ENCODE measurements at places on chromosomes 7 and 10.

DNA sequence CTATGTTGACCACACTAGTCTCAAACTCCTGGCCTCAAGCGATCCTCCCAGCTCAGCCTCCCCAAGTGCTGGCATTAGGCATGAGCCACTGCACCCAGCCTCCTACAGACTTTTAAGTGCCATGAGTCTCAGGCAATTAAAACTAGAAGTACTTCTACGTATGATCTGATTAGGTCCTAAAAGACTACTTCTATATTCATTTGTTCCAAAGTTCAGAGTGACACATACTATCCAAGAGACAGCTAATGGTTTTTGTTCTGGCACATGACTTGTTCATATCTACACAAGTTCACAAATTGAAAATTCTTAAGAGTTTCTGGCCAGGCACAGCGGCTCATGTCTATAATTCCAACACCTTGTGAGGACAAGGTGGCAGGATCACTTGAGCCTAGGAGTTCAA is 11.7 kb downstream of the ARHGAP19 start:
- no peak for DNase-seq

GRCh38 chr7:90856351-90857070 is 260.4 kb downstream of the CDK14 start:
- no peak for DNase-seq

DNA sequence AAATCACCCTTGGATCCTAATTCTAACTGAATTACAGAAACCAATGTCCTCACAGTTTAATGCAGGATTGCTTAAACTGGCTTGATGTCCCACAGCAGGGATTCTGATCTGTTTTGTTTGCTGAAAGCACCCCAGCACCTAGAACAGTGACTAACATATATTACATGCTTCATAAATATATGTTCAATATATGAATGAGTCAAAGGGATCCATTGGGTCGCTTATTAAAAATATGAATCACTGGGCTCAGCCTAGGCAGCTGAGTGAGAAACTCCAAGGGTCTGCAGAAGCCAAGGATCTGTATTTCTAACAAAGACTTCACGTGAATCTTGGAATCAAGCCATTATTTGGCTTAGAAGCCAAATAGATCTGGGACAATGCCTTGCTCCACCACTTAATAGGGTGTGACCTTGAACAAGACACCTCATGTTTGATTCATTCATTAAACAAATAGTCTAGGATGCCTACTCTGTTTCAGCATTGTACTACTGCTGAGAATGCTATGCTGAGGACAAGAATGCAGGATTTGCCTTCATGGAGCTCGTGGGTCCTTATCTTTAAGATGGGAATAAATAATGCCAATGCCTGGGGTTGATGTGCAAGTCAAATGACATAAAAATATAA is 103.4 kb upstream of the DLX6 start:
- DNase-seq = no peak

GRCh38 chr10:88212069-88212468 is 348.6 kb downstream of the PTEN start:
- DNase-seq = no peak

DNA sequence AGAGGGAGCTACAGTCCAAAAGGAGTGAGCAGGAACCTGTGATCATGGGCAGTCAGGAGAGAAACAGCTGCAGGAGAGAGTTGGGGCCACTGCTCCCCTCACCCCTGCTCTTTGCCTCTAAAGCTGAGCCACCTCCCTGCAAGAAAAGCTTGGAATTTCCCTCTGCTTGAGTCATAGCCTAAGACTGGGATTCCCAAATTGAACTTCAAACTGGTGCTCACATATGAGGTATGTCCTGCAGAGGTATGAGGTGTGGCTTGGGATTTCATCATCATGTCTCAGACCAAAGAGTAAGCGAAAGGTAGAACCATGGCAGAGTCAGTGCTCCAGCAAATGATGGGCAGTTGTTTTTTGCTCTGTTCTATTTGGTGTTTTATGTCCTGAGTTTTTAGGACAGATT is 237.1 kb upstream of the NRP1 start:
- peak; percentile 15 for DNase-seq

- peak; percentile 27 for DNase-seq
Measured at GRCh38 chr10:44033008-44033407, 351.9 kb downstream of the CXCL12 start.

DNA sequence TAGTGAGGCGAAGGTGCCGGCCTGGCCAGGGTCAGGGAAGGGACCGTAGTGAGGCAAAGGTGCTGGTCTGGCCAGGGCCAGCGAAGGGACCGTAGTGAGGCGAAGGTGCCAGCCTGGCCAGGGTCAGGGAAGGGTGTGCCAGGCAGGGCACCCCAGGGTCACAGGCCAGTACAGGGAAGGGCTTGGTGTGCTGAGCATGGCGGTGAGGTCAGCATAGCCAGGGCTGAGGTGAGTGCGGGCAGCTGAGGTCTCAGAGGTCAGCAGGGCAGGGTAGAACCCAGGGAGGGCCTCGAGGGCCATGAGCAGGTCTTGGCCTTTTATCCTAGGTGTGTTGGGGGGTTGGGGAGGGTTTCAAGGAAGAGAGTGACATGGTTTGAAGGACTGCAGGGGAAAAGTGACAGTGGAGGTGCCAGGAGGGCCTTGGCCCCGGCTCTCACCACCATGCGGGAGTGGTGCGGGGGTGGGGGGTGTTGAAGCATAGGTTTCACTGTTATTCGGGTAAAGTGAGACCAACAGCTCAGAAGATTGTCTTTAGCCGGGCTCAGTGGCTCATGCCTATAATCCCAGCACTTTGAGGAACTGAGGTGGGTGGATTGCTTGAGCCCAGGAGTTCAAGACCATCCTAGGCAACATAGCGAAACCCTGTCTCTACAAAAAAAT is 93.3 kb downstream of the CHST15 start:
- no peak for DNase-seq

- no peak for DNase-seq
Measured at GRCh38 chr7:94332571-94332970, 62.1 kb upstream of the COL1A2 start.

GRCh38 chr7:85554236-85555178 is 367.7 kb upstream of the SEMA3D start:
- DNase-seq = peak; percentile 88

DNA sequence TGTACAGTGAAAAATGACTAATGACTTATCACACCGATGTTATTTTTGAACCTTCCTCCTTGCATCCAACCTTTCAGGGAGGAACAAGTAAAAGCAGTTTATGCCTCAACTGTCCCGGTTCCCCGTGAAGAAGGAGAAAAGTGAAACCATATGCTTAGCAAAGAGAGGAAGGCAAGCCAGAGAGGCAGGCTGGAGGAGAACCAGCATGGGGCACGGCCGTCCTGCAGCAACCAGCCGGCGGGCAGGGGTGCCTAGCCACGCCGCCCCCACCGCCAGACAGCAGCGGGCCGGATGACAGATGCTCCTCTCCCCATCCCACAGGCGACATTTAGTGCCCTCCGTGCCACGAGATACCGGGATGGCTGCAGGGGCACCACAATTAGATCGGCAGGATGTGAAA is 421.4 kb upstream of the MGMT start:
- no peak for DNase-seq

DNA sequence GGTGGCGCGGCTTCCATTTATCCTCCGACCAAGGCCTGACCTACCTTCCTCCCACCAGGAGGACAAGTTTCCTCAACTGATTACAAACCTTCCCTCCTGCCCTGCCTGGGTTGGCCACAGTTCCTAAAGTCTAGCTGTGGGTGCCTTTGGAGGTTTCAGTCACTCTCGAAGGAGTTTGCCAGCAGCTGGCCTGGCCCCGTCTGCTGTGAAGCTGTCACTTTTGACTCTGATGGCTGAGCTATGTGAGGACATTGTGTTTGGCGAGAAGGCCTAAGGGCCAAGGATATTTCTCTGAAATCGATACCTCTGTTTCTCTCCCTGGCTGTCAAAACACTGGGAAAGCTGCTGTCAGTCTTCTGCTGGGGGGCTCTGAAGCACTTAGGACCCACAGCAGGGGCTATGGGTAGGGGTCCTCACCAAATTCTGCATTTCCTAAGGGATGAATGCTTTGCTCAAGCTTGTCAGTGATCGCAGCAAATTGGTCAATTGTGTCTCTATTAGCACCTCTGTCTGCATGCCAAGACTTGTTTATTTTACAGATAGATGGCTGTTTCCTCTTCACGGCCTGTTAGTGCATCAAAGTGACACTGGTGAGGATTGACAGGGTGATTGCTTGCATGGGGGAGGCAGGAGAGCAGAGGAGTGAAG is 31.9 kb upstream of the SAMD8 start:
- DNase-seq = no peak

GRCh38 chr7:117810642-117811512 is 62.4 kb downstream of the CTTNBP2 start:
- peak; percentile 43 for DNase-seq

- DNase-seq = no peak
Measured at GRCh38 chr10:625333-625696, 64.2 kb downstream of the DIP2C start.

GRCh38 chr10:60542657-60543056 is 153.0 kb upstream of the ANK3 start:
- no peak for DNase-seq

DNA sequence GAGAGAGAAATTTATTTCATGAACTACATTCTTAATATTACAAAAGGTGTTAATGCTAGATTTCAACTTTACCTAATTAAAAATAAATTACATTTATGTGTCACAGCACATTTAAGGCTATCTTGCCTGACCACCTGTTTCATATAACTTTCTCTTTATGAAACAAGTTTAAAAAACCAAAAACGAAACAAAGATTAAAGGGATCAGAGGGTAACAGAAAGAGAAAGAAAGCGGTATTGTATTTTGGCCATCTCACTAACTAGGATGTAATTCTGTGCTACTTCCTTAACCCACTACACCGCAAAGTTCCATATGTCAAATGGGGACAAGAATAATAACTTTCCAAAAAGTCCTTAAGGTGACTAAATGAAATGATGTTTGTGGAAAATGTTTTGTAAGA is 6.3 kb upstream of the RHOBTB1 start:
- no peak for DNase-seq

DNA sequence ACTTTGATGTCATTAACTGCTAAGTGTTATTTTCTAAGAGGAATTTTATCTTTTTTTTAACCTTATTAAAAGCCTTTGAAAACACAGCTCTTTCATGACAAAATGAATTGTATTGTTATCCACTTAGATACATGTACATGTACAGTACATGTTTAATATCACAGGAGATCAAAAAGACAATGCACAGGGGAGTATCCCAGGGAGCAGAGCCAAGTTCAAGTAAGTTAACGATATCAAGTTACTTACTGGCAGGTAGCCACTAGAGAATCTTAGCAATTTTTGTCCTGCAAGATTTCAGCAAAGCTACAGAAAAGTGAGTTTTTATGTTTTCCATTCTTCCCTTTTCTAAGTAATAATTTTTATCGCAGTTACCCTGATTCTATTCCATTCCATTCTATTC is 33.9 kb upstream of the ARL4A start:
- DNase-seq = peak; percentile 67

DNA sequence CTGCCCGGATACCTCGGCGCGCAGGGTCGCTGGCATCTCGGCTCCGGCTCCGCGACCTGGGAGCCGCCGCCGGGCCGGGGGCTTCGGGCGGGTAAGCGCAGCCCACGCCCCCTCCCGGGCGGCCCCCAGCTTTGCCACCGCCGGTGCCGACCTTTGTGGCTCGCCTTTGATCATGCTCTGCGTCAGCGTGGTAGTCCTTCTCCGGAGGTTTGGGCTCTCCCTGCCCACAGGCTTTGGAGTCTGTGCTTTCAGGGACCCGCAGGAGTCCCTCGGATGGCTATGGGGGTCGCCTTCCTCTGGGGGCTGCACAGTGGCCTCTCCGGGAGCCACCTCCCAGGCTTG is 7.3 kb downstream of the ATP6V1F start:
- DNase-seq = no peak

DNA sequence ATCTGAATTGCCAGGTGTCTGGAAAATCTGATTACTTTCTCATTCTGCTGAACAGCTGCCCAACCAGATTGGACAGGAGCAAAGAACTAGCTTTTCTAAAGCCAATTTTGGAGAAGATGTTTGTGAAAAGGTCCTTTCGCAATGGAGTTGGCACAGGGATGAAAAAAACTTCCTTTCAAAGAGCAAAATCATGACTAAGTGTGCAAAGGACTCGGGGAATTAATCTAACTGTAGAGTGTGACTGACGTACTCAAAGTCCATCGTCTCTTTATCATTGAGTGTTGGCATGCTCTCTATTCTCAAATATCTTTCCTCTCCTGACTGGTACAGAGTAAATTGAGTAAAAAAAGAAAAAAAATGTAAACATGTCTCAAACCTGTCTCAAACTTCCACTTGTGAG is 3.3 kb downstream of the NPS start:
- no peak for DNase-seq

- DNase-seq = no peak
Measured at GRCh38 chr10:34081948-34082347, 733.1 kb downstream of the PARD3 start.

Measured in choroid plexus epithelial cell (primary cell).